ENCODE measurements at places on chromosomes 11 and 22.

GRCh38 chr11:120144501-120144900 lies 6.6 kb upstream of the TRIM29 start:
- DNase-seq: no peak

GRCh38 chr22:22842085-22842484 lies 45.5 kb upstream of the IGLL5 start:
- DNase-seq: no peak

DNA sequence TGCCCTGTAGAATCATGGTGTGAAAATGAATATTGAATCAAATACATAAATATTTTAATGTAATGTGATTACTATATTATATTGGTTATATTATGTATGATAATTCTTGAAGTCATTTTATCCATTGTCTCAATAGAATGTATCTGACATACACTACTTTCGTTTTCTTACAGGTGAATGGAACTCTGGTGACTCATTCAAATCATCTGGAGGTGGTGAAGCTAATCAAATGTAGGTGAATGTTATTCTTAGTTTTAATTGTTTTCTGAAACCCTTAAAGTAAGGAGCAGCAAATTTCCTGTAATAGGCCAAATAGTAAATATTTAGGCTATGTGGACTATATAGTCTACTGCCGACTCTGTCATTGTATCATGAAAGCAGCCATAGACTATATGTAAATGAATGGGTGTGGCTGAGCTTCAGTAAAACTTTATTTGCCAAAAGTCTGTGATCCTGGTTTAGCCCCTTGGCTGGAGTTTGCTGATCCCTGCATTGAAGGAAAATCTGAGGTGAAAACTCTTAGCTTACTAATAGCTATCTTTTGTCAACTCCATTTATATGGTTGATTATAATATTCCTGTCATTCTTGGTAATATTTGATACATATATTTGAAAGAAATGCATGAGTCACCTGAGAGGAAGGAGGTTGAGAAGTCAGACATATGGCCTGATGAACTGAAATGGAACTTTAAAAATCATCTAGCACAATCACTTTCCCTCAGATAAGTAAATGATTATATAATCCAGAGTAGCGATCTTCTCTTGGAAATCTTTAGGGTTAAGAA lies 87.2 kb upstream of the GRIK4 start:
- DNase-seq: no peak

GRCh38 chr11:27720277-27720830 lies 20.1 kb upstream of the BDNF start:
- no peak for DNase-seq

DNA sequence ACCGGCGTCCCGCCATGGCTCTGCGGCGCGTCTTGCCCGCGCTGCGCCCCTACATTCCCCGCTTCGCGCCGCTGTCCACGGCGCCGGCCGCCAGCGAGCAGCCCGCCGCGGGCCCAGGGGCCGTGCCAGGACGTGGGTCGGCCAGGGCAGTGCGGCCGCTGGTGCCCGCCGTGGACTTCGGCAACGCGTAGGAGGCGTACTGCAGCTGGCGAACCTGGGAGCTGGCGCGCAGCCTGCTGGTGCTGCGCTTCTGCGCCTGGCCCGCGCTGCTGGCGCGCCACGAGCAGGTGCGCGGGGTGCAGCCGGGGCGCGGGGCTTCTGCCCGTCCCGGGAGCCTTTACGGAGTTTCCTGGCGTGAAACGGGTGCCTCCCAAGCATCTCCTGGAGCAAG lies 20.1 kb downstream of the DGCR6L start:
- DNase-seq: no peak

DNA sequence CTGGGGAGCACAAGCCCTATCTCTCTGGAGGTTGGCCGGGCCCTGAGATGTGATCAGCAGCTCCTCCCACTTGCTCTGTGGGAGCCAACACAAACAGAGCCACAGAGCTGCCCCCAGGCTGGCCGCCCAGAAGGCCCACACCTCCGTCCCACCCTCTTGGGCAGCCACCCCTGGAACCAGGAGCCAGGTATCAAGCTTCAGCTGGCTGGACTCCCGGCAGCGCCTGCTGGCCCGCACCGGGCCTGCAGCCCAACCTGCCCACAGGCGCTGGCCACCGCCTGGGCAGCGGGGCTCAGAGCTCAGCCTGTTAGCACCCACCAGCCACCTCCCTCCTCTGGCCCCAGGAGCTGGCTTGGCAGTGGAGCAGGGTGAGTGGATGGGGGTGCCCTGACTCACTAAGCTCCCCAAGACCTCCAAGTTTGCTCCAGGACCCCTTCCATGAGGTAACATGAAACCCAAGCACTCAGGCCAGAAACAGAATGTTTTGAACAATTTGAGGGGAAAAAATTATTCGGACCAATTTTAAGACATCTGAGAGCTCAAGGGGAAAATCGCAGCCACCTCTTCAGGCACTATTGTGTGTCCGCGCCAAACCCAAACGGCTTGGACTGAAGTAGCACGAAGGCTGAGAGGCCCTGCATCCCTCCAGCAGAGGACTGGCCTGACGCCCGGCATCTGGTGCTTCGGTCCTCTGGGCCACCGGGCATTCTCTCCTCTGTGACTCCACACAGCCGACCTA lies 450.8 kb downstream of the SOX6 start:
- DNase-seq: no peak

DNA sequence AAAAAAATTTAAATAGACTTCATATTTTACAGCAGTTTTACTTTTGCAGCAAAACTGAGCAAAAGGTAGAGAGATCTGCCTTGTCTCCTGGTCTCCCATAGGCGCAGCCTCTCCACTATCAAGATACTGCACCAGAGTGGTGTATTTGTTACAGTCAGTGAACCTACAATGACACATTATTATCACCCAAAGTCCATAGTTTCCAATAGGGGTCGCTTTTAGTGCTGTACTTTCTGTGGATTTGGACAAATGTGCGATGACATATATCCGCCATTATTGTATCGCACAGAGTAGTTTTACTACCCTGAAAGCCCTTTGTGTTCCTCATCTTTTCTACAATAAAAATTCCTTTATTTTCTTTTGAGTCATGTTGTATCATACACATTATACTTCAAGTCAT lies 153.2 kb upstream of the CCDC179 start:
- DNase-seq: no peak

DNA sequence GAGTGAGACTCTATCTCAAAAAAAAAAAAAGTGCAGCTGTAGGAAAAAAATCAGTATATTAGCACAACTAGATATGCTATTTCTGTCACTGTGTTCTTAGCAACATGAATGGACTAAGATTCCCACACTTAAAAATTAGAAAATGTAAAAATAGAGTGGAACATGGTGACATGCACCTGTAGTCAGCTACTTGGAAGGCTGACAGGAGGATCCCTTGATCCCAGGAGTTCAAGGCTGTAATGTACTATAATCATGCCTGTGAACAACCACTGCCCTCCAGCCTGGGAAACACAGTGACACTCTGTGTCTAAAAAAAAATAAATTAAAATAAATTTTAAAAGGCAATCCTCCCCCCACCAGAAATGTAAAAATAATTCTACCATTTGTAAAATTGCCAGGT lies 29.8 kb downstream of the PICALM start:
- no peak for DNase-seq

DNA sequence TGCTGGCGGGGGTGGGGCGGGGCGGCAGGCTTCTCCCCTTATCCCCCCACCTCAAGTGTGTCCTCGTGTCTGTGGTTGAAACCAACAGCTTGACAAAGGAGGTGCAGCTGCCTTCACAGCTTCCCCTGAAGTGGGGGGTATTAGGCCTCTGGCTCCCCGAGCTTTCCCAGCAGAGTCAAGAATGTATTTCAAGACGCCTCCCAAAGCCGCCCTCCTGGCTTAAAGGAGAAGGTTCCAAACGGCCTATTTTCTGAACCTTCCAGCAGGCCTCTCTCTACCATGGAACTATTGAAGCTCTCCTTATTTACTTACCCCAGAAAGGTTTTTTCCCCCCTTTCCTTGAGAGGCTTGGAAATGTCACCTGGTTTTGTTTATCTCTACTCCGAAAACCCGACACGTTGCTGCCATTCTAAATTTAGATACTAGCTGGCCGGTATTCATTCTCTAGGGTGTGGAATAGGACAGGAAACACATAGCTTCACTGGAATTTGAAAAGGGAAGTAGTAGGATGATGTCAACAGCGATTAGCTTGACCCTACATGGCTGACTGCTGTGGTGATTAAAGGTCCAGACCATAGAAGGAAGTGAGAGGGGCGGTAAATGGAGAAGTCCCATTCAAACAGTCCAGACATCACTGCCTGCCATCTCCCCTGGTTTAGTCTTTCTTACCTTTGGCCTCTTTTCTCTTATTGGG lies 671 bp upstream of the PICALM start:
- DNase-seq: no peak

DNA sequence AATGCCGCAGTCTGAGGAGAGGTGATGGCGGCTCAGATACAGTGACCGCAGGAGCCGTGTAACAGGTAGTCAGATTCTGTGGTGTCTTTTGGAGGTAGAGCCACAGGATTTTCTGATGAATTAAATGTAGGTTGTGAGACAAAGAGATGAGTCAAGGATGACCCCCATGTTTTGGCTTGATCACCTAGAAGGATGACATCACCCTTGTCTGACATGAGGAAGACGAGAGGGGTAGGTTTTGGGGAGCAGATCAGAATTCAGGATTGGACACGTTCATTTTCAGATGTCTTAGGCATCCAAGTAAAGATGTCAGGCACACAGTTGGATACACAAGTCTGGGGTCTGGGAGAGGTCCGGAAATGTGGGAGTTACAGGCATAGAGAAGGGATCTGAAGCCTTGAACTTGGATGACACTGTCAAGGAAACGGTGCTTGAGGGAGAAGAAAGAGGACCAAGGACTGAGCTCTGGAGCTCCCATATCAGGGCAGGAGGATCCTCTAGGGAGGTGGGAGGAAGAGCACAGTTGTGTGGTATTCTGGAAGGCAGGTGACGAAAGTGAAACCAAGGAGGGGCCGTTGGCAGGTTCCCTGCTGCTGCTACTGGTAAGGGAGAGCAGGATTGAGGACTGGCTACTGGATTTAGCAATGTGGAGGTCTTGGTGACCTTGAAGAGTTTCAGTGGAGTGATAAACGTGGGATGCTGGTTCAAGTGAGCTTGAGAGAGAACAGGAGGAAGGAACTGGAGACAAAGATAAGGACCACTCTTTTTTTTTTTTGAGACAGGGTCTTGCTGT lies 12.6 kb upstream of the GDPD5 start:
- no peak for DNase-seq

- no peak for DNase-seq
Measured at GRCh38 chr11:19055016-19055415, 5.5 kb downstream of the MRGPRX2 start.

- DNase-seq: no peak
Measured at GRCh38 chr11:94100253-94100652, 28.4 kb upstream of the PANX1 start.
